ENCODE measurements at places on chromosomes 16 and 17.

- DNase-seq: no peak
Observed at GRCh38 chr17:50339381-50339780, 6.5 kb upstream of the XYLT2 start.

DNA sequence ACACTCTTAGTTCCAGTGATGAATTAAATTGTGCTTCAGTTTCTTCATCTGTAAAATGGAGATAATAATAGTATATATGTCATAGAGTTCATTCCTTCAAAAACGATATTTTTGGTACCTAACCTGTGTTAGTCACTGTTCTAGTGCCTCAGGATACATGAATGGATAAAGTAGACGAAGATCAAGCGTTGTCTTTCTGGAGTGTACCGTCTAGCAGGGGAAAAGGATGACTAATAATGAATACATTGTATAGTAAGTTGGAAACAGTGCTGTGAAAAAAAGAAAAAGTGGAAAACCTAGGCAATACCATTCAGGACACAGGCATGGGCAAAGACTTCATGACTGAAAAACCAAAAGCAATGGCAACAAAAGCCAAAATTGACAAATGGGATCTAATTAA, 8.6 kb downstream of the KRT10 start:
- no peak for DNase-seq

DNA sequence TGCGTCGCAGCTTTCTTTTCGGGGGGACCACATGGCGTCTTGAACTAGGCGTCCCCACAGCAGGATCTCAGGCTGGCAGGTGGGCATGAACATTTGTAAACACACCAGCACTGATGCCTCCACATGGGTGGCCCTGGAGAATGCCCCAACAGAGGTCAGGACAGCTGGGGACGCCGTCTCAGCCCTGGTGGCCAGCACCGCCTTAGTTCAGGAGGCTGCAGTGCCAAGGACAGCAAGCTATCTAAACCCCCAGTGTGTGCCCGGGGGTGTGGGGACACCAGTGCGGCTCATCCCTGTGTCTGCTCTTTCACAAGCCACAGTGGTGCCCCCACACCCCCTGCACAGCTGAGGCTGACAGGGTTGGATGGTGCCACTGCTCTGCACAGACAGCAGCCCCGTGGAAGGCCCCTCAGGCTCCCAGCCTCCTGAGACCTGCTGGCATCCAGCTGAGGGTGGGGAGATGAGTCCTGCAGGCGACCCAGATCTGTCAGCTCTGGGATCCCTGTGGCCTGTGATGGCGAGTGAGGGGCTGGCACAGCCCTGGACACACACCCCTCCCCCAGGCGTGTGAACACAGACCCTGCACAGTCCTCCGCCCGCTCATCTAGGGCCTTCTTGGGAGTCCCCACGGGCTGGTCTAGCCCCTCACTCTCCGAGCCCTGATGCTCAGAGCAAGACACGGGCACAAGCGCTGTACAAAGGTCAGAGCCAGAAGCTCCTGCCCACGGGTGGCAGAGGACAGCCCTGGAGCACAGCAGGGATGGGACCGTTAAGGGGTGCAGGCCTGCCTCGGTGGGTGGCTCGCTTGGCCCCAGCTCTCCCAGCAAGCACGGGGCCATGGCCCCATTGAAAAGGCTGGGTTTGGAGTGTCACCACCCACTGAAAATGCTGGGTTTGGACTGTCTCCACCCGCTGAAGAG, 10.7 kb downstream of the FSCN2 start:
- no peak for DNase-seq

- DNase-seq: no peak
Observed at GRCh38 chr16:87832741-87833502, 36.4 kb downstream of the SLC7A5 start.

- DNase-seq: no peak
Observed at GRCh38 chr17:43020030-43020621, 2.1 kb downstream of the VAT1 start.

DNA sequence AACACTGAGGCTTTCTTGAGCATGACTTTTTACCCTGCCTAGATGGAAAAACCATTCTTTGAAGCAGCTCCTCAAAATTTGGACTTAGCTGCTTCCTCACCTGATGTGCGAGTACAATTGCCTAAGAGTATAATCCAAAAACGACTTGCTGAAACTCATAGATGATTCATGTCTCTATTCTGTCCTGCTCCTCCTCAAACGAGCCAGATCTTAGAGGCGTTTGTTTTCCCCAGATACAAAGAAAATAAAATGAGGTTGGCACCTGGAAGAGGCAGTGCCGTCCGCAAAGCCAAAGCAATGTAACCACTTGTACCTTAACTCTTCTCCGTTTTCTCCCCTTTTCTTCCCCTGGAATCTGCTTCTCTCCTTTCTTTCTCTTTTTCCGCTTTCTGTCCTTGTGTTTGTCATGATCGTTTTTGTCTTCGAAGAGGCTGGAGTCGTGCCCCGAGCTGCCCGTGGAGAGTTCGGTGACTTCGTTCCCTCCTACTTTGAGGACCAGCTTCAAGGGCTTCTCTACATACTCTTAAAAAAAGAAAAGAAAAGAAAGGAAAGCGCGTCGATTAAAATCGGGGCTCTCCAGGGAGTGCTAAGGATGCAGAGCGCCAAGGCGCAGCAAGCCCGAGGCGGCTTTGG, 895 bp downstream of the BRD7 start:
- DNase-seq: no peak

- DNase-seq: no peak
Observed at GRCh38 chr16:78597809-78598570, 498.5 kb downstream of the WWOX start.

- DNase-seq: no peak
Observed at GRCh38 chr17:9199571-9200551, 178.6 kb downstream of the NTN1 start.

GRCh38 chr17:63035271-63035670, 69.2 kb downstream of the TANC2 start:
- no peak for DNase-seq

- DNase-seq: no peak
Observed at GRCh38 chr17:56913353-56913866, 439 bp downstream of the TRIM25 start.

- no peak for DNase-seq
Observed at GRCh38 chr16:11372829-11373306, 27.6 kb downstream of the RMI2 start.

DNA sequence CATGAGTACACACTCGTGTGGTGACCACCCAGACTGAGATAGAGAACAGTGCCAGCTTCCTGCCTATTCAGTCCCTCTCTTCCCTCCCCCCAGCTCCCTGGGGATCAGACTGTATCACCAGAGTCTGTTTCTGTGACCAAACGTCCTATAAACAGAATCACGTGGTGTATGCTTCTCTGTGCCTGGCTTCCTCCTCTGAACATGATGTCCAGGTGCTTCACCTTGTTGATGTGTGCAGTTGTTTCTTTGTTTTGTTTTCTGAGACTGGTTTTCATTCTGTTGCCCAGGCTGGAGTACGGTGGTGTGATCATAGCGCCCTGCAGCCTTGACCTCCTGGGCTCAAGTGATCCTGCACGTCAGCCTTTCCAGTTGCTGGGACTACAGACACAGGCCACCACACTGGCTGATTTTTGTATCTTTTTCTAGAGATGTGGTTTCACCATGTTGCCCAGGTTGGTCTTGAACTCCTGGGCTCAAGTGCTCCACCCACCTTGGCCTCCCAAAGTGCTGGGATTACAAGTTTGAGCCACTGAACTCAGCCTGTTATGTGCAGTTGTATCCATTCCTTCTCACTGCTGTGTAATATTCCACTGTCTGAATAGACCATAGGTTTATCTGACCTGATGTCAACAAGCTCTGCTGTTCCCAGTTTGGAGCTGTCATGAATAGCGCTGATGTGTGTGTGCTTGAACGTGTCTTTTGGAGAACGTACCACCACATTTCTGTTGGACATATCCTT, 28.9 kb upstream of the PRM1 start:
- DNase-seq: no peak

DNA sequence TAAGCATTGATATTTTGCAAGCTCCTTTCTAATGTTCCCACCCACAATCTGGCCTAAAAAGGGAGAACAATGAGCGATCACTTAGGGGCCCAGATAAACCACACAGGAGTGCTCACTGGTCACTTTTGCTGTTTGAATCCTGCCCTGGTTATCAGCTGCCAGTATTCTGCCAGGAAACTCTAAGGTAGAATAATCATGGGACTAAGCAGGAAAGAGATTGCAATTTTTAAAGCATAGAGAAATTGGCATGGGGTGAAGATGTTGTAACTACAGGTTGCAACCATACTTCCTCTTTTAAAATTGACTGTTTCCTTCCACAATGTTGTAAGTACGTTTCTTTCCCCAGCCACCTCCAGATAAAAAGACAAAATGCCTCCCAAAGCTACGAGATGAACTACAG, 251.2 kb upstream of the CDH11 start:
- no peak for DNase-seq

- DNase-seq: no peak
Observed at GRCh38 chr17:79029327-79030009, 5.5 kb downstream of the C1QTNF1 start.

DNA sequence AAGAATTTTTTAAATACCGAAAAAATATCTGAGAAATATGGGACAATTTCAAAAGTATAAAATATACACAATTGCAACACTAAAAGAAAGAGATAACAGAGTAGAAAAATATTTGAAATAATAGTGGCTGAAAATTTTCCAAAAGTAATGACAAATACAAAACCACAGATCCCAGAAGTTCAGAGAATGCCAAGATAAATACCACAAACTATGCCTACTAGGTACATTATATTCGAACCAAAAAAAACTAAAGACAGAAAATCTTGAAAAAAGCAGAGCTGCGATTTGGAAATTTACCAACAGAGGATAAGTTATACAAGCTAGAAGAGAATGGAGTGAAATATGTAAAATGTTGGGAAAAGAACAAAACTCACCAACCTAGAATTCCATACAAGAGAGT, 191.3 kb upstream of the ELAC2 start:
- no peak for DNase-seq

GRCh38 chr17:36856222-36856621, 81.1 kb upstream of the LHX1 start:
- no peak for DNase-seq

DNA sequence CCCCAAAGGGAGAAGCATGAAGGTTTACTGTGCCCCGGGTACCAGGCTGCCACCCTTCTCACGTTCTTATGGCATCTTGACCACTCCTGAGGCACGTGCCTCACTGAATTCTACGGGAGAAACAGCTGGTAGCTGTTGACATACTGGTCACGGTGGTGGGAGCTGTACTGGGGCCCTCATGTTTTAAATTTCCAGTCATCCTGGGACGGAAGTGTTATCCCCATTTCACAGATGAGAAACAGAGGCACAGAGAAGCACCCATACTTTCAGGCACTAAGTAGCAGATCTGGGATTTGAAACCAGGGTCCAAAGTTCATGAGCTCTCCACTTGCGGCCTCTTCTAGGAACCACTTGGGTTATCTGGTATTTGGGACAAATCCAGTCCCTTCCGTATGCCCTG, 26.3 kb upstream of the DOC2B start:
- DNase-seq: no peak

- DNase-seq: peak; percentile 59
Observed at GRCh38 chr16:89700649-89701424, 668 bp downstream of the SPATA2L start.

DNA sequence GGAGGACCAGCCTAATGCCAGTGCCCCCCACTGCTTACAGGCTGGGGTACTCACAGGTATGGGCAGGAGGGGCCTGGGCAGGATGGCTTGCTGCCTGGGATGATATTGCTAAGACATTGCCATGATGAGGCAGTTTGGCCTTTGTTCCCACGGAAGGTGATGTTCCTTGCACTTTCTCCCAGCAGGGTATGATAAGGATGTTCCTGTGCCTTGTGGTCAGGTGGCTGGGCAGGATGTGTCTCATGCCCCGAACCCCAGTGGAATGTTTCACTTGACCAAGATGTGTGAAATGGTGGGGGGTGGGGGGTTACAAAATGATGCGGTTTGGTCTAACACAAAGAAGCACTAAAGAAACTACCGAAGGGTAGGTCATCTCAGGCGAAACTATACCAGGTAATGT, 337.8 kb upstream of the ZFHX3 start:
- no peak for DNase-seq

DNA sequence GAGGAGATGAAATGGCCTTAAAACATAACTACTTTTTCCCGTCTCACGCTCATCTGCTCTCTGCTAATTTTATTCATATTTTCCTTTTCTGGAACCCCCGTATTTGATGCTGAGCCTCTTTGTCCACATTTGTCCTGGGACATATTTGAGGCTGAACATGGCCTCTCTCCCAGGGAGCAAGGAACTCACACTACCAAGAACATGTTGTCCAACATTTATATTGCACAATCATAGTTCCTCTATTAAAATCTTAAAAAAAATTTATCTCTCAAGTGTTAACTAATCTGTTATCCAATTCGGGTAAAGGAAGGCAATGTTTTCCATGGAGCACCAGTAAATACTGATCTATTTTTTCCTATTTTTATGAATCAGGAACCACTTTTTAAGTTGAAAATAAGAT, 60.2 kb downstream of the CMC2 start:
- DNase-seq: no peak

DNA sequence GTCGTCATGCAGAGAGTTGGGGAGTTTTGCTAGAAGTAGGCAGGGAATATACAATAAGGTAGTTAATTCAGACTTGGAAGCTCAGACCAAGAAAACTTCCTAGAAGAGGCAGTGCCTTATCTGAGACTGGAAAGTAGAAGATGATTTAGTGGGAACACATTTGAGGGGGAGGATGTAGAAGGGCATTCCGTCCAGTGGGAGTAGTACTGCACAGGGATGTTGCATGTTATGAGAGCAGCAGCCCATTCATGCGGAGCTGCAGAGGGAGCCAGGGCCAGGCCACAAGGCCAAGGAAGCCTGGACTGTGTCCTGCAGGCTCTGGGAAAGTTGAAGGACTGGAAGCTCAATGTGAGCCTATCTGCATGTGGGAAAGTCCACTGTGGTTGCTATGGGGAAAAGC, 344.5 kb upstream of the EEF2KMT start:
- DNase-seq: no peak

GRCh38 chr17:65753348-65753747, 191.9 kb upstream of the AXIN2 start:
- DNase-seq: no peak

GRCh38 chr17:33288954-33289353, 4.1 kb downstream of the ASIC2 start:
- DNase-seq: no peak

DNA sequence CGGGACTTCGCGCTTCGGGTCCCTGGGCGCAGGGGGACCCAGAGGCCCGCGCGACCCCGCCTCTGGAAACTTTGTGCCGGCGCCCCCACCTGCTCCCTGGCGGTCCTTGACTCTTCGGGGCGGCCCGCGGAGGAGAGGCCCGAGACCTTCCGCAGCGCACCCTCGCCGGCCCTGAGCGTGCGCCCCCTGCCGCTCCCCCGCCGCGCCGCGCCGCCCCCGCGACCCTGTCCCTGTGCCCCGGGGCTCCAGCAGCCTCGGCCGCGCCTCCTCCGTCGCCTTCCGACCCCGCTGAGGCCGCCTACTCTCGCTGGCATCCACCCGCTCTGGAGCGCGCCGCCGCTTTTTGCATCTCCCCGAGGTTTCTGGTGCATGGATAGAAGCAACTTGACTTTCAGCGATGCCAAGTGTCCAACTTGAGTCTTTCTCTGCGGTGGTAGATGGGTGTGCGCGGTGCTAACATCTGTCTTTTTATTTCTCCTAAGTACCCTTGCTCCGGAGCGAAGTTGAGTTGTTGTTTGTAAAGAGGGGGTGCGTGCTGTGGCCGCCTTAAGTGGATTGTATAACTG, 414 bp downstream of the DUSP14 start:
- peak; percentile 74 for DNase-seq

- no peak for DNase-seq
Observed at GRCh38 chr17:46024590-46024989, 25.5 kb downstream of the STH start.

GRCh38 chr16:63497408-63497807, 1461.2 kb upstream of the CDH8 start:
- no peak for DNase-seq

- DNase-seq: no peak
Observed at GRCh38 chr16:24689128-24689527, 40.3 kb upstream of the TNRC6A start.
